ENCODE measurements at places on chromosomes 12 and 14.

GRCh38 chr12:124238886-124239285, 56.0 kb upstream of the RFLNA start:
- DNase-seq = no peak

GRCh38 chr12:82687021-82688011, 610 bp downstream of the TMTC2 start:
- DNase-seq = peak; percentile 25

DNA sequence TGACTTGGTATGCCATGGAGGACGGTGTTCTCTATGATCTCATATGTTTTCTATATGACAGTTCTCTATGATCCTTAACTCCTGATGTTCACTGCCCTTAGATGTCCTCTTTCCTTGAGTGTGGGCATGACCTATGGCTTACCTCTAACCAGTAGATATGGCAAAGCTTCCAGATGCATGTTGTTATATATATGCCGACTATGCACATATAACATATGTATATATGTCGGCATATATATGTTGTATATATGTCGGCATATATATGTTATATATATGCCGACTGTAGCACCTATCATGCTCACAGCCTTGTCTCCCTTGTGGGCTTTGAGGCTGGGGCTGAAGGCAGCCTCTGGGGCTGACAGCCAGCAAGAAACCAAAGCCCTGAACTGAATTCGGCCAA, 106.0 kb downstream of the GRIP1 start:
- no peak for DNase-seq

- DNase-seq = peak; percentile 53
These were observed 20.1 kb downstream of the APOBEC1 start for GRCh38 chr12:7645395-7646177.

- DNase-seq = no peak
These were observed 147.1 kb downstream of the PHLDA1 start for GRCh38 chr12:75884465-75884985.

GRCh38 chr12:53567961-53568808, 58.0 kb downstream of the ATF7 start:
- no peak for DNase-seq

GRCh38 chr12:50828886-50829285, 13.8 kb upstream of the TMPRSS12 start:
- DNase-seq = no peak

GRCh38 chr12:50326590-50327284, 43.4 kb upstream of the LIMA1 start:
- DNase-seq = no peak

DNA sequence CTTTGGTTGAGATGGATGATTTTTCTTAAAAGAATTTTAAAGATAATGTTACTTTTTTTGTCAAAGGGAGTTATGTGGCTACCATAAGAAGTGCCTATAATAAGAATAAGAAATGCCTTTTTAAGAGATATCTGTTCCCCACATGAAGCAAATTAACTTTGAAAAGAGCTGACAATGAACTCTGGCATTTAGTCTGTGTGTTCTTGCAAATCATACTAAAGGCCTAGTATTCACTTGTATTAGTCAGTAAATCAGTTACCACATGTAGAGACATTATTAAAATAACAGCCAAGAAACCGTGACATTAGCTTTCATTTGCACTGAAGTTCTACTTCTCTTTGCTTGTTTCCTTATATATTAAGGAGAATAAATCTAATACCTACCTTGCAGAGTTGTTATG, 296.3 kb downstream of the CCDC91 start:
- no peak for DNase-seq

GRCh38 chr14:59313144-59313651, 124.7 kb downstream of the DAAM1 start:
- no peak for DNase-seq

- DNase-seq = no peak
These were observed 158.9 kb downstream of the GPR65 start for GRCh38 chr14:88163731-88164255.

DNA sequence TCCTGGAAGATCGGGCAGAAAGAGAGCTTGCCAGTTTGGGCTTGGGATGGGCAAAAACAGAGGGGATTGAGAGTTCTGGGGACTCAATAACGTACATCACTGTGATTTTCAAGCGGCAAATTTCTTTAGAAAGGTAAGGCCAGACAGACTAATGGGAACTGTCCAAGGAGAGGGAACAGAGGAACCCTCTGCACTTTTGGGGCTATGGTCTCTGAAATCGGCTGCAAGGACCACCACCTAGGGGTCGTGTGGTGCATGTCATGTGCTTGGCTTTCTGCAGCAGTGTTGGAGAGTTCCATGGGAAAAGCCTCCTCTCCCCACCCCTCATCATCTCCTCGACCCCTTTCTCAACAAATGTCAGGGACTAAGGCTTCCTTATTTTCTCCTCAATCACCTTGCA, 79.6 kb downstream of the PPM1A start:
- DNase-seq = no peak

- no peak for DNase-seq
These were observed 43.5 kb downstream of the MNAT1 start for GRCh38 chr14:60777856-60778578.

DNA sequence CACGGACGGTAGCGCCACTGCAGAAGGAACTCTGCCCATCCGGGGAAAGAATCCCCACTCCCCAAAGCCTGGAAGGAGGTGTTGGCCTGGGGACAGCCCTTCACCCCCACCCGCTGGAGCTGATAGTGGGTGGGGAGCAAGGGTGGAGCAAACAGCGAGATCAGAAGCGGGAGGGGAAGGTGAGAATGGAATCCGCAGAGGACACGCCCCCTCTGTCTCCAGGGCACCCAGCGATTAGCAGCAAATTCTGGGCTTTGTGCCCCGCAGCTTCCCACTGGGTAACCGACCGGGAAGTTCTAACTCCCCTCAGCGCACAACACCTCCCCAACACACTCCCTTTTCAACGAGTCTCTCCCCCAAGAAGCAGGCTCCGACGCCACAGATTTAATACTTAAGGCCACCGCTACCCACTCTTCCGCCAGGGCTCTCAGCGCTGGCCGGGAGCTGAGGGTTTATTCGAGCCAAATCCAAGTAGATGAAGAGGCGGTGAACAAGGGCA, 1.4 kb downstream of the SLC25A29 start:
- no peak for DNase-seq

- DNase-seq = no peak
These were observed 154.9 kb downstream of the KIF26A start for GRCh38 chr14:104293231-104293841.

DNA sequence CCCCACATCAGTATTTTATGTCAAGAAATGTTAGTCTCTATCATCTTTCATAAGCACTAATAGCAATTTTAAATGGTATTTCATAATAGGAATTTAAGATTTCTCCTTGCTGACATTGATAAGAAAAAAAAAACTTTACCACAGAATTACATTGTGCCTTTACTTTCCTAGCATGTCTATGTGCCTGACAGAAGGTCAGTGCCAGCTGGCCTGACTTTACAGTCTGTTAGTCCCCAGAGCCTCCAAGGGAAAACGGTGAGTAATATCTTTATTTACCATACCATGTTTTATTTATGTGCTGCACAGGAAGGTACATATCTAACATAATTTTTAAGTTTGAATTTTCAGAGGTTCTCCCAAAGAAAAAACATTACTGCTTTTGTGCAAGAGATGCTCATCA, 152.0 kb upstream of the AEBP2 start:
- DNase-seq = no peak

- no peak for DNase-seq
These were observed 552.3 kb downstream of the SLC16A7 start for GRCh38 chr12:60148109-60148508.

GRCh38 chr12:51744235-51744634, 104.3 kb downstream of the FIGNL2 start:
- no peak for DNase-seq
